ENCODE measurements at places on chromosomes 13 and 19.

- DNase-seq = no peak
Measured at GRCh38 chr13:114078461-114079451, 53.7 kb downstream of the RASA3 start.

GRCh38 chr19:55269299-55269698, 10.5 kb upstream of the PPP6R1 start:
- DNase-seq = no peak

DNA sequence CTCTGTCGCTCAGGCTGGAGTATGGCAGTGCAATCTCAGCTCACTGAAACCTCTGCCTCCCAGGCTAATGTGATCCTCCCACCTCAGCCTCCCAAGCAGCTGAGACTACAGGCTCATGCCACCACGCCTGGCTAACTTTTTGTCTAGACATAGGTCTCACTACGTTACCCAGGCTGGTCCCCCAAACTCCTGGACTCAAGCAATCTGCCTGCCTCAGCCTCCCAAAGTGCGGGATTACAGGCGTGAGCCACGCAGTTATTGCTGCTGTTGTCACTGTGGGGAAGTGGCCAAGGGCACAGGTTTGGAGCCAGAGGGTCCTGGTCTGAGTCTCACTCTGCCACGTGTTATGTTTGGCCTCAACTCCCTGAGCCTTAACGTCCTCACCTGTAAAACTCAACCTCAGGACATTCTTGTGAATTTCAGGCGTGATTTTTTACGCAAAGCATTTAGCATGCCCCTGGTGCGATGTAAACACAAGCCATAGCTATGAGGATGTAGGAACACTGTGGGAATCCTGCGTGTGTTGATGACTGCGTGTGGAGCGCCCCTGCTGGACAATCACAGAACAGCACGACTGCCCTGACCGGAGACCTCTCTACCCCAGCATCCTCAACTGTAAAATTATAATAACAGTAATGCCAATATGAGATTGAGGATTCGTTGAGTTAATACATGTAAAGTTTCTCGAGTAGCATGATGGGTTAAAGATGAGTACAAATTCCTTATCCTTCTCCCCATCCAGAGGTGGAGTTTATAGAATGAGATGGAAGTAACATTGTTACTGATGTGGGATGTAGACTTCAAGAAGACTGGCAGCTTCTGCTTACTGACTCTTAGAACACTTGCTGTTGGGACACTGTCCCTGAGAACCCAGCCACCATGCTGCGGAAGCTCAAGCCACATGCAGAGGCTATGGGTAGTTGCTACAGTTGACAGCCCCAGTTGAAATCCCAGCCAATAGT, 41.8 kb upstream of the PNMA8B start:
- DNase-seq = peak; percentile 30

DNA sequence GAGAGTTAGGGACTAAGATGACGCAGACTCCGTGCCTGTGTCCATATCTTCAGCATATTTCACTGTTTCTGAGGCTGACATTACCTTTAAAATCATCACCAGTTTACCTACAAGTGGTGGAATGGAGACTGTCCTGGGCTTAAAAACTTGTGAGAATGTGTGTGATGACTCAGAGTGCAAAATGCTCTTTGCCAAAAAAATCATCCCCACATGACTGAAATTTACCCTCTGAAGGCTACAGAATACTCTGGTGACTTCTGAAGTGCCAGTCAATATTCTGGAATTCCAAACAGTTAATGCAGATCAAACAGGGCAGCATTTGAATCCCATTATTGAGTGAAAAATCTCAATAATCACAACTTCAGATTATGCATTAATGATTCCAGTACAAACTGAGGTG, 901.4 kb downstream of the EFNB2 start:
- no peak for DNase-seq

DNA sequence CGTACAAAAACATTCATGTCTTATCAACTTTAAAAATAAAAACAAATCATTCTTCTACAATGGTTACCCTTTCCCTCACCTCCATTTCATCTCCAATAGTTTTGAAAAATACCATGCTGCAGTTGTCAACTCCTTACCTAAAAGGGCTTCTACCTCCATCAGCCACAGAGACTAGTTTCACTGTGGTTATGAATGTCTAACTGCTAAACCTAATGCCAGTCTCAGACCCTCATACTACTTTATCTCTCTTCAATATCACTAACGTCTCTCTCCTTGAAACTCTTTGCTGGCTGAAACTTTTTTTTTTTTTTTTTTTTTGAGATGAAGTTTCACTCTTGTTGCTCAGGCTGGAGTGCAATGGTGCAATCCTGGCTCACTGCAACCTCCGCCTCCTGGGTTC, 27.1 kb downstream of the LNX2 start:
- no peak for DNase-seq

DNA sequence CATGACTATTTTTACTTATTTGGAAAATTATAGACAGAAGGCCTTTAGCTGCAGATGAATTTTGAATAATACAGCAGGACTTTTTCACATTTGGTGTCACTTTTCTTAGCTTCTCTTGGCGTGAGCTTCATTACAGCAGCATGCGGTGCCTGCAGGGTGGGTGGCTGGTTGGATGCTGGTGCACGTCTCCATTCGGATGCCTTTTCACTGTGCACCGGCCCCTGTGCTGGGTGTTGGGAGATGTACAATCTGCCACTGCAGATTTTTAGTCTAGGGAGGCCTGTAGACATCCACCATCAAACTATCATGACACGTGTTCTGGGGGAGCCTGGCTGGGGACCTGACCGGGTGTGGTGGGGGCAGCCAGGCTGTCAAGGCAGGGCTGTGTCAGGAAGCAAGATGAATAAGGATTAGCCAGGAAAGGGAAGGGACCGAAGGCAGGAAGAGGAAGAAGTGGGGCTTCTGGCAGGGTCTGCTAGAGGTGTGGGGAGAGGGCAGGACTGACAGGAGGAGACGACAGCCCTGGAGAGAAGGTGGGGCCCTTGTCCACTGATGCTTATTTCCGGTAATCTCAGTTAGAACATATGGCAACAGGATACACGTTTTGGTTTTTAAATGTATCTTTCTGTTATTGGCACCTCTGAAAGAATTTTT, 88.8 kb downstream of the ARHGEF7 start:
- no peak for DNase-seq

GRCh38 chr13:112641456-112642089, 48.3 kb upstream of the ATP11A start:
- no peak for DNase-seq

DNA sequence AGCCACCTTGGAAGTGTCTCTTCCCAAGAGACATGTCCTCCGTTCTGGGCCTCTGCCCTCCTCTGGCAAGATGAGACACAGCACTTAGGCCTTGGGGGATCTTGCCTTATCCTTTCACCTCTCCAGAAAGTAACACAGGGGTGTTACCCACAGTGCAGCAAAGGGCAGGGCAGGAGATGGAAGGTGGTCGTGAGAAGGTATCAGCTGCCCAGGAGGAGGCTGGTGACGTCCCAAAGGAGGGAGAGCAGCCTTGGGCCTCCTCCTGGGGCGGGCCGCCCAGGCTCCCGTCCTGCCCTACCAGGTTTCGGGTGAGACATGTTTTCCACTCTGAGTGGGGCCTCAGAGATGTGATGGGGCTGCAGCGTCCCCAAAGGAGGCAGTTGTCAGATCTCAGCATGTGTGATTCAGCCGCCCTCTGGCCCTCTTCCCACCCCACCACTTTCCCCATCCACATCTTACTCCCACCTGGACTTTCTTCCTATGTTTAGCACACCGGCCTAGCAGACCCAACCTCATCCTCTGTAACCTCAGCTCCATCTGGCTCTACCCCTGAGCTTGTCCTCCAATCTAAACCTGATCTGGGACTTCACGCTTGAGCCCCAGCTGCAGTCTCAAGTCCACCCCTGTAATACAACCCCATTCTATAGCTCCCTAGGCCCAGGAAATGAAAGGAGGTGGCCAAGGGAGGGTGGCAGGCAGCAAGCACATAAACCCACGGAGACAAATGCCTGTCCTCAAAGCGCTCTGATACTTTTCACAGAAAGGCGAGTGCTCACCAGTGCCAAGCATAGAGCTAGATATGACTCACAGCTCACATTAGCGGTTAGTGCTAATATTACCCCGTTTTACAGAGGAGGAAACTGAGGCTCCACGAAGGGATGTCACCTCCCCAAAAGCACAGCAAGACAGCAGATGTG, 9.3 kb downstream of the POU2F2 start:
- no peak for DNase-seq

- DNase-seq = no peak
Measured at GRCh38 chr13:25136880-25137787, 35.0 kb downstream of the AMER2 start.

DNA sequence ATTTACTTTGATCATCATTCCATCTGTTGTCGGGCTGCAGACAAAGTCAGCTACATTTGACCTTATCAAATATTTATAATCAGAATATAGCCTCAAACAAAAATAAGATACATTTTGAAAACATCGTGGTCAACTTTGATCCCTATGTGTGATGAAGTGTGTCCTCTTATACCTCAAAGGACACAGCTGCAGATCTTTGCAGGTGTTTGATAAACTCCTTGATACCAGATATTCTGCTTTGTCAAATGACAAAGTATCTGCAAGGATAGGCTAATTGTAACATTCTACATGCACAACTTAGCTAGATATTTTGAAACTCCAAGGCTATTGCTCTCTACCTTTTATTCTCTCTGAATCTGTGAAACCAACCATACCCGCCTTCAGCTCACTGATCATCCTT, 44.0 kb downstream of the PHF11 start:
- DNase-seq = no peak

- DNase-seq = no peak
Measured at GRCh38 chr19:14310055-14310454, 71.2 kb upstream of the ADGRE5 start.

All from RKO (cell line).